ENCODE measurements at places on chromosomes 6 and 20.

DNA sequence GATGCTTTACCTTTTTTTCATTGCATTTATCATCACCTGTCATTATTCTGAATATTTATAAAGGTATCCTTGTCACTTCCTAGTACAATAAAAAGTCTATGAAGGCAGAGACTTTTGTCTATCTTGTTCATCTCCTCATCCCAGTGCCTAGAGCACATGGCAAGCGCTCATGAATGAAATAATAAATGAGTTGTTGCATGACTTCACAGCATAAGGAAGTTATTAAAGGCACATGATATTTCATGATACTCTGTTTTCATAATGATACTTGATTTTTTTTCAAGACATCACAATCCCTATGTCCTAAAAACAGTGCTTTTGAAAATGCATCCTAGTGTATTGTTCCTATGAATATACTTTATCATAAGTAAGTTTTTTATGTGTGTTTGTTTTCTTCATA, 310.6 kb upstream of the RSPO3 start:
- no peak for DNase-seq

DNA sequence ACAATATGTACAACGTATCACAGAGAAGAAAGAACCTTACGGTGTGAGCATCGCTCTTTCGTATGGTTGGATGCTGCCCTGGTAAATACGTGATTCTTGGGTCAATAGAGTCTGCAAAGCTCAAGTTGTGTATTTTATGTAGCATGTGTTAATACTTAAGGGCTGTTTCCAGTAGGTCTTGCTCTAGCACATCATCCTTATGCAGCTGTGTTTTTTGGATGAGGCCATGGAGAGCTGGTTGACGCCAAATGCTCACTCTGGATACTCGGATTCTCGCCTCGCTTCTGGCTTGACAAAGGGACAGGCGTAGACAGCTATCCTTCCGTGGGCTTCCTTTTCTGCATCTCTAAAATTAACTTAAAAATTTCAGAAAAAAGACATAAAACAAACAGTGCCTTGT, 38.9 kb downstream of the SNRNP48 start:
- DNase-seq: no peak

DNA sequence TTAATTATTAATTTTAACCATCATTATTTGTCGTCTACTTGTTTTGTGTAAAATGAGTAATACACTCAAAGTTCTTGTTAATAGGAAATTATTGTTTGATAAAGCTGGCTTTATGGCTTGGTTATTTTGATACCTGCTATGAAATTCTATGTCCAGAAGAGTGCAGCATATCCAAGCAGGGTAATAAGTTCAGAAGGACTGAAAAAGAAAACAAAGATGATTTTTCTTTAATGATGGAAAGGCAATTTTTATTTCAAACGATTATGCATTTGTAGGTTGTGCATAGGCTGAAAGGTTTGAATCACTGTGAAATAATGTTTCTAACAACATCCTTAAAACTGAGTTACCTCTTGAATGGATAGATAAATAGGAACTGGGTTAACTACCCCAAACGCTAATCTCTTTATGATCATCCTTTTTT, 1.4 kb upstream of the MAN1A1 start:
- peak; percentile 76 for DNase-seq

GRCh38 chr6:136144251-136145023, 105.7 kb downstream of the MTFR2 start:
- DNase-seq: peak; percentile 38

- DNase-seq: no peak
Measured at GRCh38 chr6:166573511-166574216, 12.8 kb downstream of the RAMACL start.

- no peak for DNase-seq
Measured at GRCh38 chr20:33474097-33474873, 15.6 kb upstream of the CBFA2T2 start.

DNA sequence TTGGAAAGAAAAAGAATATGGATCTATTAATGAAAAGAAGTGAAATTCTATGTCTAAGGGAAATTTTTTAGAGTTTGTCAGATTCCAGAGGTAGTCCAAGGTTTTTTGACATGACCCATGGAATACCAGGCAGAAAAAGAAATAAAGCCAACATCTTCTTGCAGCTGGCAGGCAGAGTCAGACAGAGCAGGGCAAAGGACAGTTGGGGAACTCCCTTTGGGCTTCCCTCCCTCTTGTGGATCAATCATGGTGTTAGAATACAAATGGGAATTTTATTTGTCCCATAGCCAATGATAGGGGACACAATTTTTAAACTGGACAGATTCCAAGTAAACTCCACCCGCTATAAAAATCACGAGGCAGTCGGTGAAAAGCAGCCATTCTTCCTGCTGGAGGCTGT, 92.1 kb upstream of the TAB2 start:
- no peak for DNase-seq

DNA sequence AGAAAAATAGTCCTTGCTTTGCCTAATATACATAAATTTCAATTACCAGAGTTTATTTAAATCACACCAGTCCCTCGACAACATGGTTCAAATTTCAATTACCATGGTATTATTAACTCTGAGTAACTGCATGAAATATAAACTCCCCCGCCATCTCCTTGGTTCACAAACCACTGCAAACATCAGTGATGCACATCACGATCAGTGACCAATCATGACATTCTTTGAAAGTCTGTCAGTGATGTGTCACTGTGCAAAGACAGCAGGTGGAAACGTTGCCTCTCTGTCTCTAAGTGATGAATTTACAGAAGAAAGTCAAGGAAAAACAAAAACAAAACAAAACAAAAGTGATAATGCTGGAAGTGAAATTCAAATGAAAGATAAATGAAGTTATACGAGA, 86.7 kb downstream of the TASP1 start:
- no peak for DNase-seq

DNA sequence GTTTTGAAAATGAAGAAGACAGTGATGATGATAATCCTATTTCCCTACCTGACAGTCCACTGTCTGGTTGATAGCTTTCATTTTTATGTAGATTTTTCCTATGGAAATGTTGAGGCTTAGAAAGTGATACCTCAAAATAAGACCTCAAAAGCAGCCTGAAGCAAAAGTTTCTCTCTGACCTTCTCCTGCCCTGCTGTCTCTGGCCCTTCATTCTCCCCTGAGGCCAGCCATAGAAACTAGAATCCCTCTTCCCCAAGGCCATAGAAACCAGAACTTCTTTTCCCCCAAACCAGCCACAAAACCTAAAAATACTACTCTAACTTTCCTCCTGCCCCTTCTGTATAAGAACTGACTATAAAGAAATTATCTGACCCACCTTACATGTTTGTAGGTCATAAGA, 52.6 kb upstream of the GCM1 start:
- DNase-seq: no peak

DNA sequence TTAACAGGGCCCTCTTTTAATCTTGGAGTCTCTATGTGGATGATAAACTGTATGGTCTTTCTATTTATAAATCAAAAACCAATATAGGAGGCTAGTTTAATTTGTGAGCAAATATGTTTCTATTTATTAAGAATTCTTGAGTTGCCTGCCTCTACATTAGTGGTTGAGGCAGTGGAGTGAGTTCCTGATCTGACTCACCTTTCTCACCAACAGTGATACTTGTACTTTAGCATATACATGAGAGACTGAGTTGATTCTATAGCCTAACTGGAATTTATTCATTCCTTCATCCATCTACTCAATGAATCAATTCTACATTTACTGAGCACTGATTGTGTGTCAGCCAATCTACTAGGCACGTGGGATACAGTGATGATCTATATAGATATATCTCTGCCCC, 126.9 kb downstream of the TRMT11 start:
- no peak for DNase-seq

DNA sequence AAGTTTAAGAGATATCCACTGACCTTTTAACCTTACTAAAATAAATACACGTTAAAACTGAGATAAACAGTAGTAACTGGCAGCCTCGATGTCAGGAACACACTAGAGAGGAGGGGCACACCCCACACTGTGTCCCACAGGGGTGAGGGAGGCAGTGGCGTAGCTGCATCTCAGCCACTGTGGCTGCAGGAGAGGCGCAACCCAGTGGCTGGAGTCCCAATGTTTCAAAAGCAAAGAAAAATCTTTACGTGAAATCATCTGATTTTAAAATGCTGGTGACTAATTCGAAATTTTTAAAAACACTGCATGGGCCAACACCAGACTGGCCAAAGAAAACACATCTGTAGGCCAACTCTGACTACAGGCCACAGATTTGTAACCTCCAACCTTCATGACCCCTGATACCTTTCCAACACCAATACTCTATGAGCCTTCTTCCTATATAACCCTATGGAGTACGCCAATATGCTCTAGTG, 54.7 kb downstream of the TRAM2 start:
- DNase-seq: peak; percentile 90

- no peak for DNase-seq
Measured at GRCh38 chr20:49360242-49360968, 82.5 kb upstream of the ZNFX1 start.

DNA sequence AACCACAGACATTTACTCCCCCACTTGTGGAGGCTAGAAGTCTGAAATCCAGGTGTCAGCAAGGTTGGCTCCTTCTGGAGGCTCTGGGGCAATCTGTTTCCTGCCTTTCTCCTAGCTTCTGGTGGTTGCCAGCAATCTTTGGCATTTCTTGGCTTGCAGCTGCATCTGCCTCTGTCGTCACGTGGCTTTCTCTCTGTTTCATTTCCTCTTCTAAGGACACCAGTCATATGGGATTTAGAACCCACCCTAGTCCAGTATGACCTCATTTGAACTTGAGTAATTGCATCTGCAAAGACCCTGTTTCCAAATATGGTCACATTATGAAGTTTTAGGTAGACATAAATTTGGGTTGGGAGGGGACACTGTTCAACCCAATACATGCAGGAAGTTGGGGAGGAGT, 56.2 kb upstream of the EPB41L1 start:
- DNase-seq: peak; percentile 71

GRCh38 chr20:44011251-44011940, 96.7 kb downstream of the TOX2 start:
- DNase-seq: no peak

DNA sequence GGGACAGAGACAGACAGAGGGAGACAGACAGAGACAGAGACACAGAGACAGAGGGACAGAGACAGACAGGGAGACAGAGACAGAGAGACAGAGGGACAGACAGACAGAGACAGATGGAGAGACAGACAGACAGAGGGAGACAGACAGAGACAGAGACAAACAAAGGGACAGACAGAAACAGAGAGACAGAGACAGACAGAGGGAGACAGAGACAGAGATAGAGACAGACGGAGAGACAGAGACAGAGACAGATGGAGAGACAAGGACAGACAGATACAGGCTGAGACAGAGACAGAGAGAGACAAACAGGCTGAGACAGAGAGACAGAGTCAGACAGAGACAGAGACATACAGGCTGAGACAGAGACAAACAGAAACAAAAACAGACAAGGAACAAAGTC, 39.4 kb upstream of the PHACTR3 start:
- DNase-seq: no peak

DNA sequence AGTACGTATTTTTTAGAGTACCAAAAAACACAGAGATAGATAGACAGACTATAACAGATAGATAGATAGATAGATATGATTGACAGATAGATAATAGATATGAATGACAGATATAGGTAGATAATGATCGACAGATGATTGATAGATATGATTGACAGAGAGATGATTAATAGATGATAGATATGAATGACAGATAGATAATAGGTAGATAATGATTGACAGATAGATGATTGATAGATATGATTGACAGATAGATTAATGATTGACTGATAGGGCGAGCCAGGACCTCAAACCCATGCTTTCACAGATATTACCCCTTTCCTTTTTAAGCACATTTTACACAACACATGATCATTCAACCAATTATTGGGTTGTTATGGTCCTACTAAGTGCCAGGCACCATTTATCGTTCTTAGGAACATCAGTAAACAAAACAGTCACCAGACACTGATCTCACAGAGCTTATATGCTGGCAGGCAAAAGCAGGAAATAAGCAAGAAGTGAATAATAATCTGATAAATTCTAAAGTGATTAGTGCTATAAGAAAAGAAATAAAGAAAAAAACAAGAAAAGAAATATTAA, 11.6 kb downstream of the MAFB start:
- no peak for DNase-seq

DNA sequence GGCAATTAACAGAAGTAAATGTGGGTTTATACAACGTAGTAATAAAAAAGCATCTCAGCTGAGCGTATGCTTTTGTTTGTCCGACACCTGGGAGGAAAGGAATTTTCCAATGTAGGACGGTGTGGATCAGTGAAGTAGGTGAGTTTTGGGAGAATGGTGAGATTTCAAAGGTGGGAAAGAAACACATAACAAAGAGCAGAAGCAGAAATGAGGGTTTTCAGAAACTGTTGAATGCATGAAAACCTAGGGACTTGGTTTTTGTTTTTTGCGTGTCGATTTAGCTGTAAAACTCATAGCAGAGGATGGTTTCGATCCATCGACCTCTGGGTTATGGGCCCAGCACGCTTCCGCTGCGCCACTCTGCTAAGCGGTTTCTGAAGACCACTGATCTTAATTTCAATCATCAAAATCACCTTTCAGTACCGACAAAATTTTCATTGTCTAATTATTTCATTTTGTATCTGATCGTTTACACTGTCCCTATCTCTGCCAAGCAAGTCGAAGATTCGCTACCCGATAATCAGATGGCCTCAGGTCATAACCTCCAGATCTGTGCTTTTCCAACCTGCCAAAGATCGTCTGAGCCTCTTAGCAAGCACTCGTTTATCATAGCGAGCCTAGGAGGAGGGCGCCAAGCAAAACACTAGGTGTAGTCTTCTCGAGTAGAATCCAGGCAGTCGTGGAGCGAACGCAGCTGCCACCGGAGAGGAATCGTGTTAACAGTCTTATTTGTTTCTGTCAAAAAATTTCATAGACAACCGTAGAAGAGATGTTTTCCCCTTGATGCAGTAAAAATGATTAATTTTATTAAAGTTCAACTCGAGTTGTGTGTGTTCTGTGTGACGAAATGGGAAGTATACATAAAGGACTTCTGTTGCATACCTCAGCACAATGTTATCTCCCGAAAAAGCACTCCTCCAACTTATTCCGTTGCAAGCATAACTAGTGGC, 20.9 kb upstream of the POM121L2 start:
- DNase-seq: peak; percentile 61

DNA sequence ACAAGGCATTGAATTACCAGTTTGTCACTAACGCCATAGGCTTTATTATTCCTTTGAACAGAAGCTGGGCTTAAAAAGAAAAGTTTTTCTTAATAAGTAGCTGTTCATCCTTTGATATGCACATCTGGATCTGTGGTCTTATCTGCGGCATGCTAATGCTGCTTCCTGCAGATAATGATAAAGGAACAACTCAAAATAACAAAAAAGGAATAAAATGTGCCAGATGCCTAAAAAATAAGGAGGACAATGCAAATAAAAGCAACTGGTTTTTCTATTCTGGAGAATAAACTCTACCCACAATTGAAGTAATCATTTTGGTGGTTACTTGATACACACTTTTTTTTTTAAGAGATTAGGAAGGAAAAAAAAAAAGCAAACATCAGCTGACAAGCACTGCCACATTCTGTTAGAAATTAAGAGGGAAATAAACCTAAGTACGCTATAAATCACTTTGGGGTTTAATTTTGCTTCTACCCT, 156.8 kb upstream of the SALL4 start:
- peak; percentile 11 for DNase-seq

- no peak for DNase-seq
Measured at GRCh38 chr6:11054722-11055121, 10.6 kb upstream of the ELOVL2 start.
